ENCODE measurements at places on chromosomes 2 and 18.

GRCh38 chr2:237888389-237888788 lies 29.0 kb downstream of the RAMP1 start:
- DNase-seq, result peak; percentile 24

- DNase-seq, result no peak
These were observed 44.7 kb downstream of the NEDD4L start for GRCh38 chr18:58088691-58089065.

GRCh38 chr18:37019157-37019827 lies 190.4 kb downstream of the KIAA1328 start:
- no peak for DNase-seq

GRCh38 chr2:175228179-175228578 lies 46.7 kb upstream of the ATP5MC3 start:
- no peak for DNase-seq

- DNase-seq, result no peak
These were observed 15.1 kb upstream of the KLHL30 start for GRCh38 chr2:238123218-238123971.

DNA sequence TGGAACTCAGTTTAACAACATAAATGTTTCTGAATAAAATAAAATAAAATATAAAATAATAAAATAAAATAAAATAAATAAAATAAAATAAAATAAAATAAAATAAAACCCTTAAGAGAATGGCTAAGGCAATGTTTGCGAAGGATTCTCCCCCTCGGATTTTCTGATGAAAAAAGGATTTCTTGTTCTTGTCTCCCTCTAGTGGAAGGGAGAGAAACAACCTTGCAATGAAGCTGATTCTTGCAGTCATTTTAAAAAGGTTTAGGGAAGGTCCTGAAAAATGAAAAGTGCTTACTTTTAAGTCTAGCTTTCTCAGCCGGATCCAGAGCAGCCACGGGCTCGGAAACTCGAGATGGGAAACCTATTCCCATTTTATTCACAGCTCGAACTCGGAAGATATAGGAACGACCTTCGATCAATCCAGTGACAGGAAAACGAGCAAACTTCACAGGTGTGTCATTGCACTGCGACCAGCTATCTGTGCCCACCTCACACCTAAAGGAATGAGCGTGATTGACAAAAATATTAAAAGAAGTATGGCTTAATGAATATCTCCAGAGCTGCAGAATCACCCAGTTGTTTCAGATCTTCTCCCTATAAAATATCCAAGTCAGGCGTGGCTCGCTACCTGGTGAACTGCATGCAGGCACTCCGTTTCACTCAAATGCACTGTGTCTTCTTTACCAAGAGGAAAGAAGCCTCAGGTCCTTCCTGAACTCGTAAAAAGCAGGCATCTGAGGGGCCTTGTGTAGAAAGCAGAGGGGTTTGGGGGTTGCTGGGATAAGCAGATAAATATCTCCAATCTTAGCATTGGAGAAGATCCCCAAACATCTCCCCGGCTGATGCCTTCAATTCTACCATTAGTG lies 68.1 kb downstream of the MYOM1 start:
- DNase-seq, result no peak

DNA sequence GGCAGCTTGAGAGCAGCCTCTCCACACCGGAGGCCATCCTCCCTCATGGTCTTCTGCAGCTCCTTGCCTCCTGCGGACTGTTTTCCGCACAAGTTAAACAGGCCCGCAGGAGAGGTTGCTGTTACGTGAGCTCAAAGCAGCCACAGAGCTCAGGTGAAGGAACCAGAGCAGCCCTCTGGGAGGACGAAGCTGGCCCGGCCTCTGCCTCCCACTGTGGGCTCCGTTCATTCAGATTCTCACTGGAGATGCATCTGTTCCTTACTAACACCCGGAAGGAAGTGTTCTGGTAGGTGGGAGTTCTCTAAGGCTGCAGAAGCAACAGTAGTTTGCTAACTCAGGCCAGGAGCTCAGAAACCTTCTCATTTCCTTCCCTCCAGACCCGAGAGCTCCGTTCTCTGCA lies 10.9 kb downstream of the DIPK1C start:
- no peak for DNase-seq

- no peak for DNase-seq
These were observed 84.4 kb upstream of the LYPD1 start for GRCh38 chr2:132754392-132754791.

GRCh38 chr2:10405448-10405847 lies 42.7 kb downstream of the ODC1 start:
- DNase-seq, result peak; percentile 92

- DNase-seq, result peak; percentile 13
These were observed 687 bp downstream of the CTDP1 start for GRCh38 chr18:79680100-79680879.

DNA sequence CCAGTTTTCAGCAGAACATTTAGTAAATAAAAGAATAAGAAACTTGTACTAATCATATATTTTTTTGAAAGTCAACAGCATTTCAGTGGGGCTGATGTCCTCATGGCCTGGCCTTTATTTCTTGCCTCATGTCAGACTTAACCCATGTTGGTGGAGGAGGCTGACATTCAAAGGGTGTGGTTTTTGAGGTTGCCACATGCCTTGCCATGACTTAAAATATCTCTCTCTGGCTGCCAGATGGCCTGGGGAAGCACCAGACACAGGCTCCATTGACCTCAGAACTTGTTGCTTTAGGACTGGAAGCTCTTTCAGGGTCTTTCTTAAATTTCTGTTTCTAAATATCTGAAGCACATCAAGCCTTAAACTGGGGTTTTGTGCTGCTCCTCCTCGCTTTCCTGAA lies 32.5 kb upstream of the CD28 start:
- no peak for DNase-seq

DNA sequence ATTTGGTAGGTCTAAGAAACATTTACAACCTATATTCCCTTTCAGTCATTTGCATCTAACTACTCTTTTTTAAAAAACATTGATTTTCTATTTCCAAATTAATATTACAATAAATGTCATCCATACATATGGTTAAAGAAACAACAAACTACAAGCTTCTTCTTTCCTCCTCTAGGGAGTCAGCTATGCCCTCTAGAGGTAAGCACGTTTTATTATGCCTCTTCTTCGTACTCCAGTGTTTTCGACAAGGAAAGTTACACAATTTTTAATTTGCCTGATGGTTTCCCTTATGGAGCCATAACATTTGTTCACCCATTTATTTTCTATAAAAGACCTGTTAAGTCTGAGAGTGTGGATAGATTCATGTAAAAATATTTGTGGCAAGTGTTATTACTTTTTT lies 183.4 kb upstream of the CDH7 start:
- DNase-seq, result no peak

- no peak for DNase-seq
These were observed 2.4 kb upstream of the SLC8A1 start for GRCh38 chr2:40454321-40454720.

Data from GM04503 (cell line).